NCI-H1694 (cell line): ENCODE measurements at places on chromosomes 16 and 17.

- DNase-seq, result no peak
These were observed 23.4 kb downstream of the PGS1 start for GRCh38 chr17:78401891-78402290.

GRCh38 chr17:80968602-80969029 is 23.0 kb upstream of the CHMP6 start:
- peak; percentile 90 for DNase-seq

GRCh38 chr16:24253192-24253591 is 2.9 kb upstream of the CACNG3 start:
- DNase-seq, result no peak

GRCh38 chr17:77307479-77308198 is 166.9 kb downstream of the SEC14L1 start:
- DNase-seq, result no peak

- DNase-seq, result no peak
These were observed 136.6 kb upstream of the RPH3AL start for GRCh38 chr17:488993-489757.

DNA sequence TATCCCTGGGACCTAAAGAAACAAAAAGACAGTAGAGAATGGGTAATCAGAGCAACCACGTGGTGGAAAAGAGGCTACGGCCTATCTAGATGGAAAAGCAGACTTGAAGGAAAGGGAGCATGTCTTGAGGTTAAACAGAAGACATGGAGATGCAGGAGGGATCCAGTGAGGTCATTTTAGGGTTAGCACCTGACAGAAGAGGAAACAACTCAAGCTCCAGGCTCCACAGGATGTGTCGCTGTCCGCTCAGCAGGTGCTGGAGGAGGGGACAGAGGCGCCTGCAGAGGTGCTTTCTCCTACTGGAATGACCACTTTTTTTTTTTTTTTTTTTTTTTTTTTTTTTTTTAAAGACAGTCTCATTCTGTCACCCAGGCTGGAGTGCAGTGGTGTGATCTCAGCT is 47.5 kb upstream of the CLEC3A start:
- DNase-seq, result no peak

- DNase-seq, result no peak
These were observed 105.8 kb upstream of the CDH5 start for GRCh38 chr16:66260522-66261254.

- peak; percentile 49 for DNase-seq
These were observed 1.5 kb upstream of the NTN3 start for GRCh38 chr16:2469399-2470233.
